ENCODE measurements at places on chromosomes 12 and 14.

- no peak for DNase-seq
These were observed 851.8 kb downstream of the TMTC2 start for GRCh38 chr12:83538361-83538965.

DNA sequence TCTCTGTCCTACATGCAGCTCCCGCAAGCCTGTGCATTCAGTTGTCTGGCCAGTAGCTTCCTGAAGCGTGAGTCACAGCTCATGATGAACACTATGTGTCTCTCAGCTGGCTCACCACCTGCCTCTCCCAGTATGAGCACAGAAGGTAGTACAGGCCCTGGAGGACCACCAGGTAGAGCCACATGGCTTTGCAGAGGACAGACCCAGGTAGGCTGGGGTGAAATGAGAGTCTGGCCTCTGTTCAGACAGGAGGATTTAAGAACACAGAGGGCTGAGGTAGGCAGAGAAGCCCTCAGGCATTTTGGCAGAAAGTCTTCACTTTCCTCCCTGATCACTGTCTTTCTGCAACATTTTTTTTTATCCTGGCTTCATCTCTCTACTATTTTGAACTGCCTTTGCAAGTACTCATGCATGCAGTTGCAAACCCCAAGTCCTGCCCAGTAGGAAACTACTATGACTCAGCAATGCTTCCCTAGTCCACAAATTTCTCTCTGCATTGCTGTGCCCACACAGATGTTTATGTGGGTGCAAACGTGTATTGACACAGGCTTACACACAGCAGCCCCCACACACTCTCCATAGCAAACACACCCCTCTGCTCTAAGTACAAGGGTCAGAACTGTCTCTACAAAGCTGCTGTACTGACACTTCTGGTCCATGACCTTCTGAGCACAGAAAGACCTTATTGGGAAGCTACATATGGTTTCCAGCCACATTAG lies 7.2 kb upstream of the SDR9C7 start:
- no peak for DNase-seq

- DNase-seq = no peak
These were observed 87.8 kb upstream of the BTG1 start for GRCh38 chr12:92233346-92234015.

GRCh38 chr12:46900734-46901463 lies 75.1 kb upstream of the SLC38A4 start:
- no peak for DNase-seq

- DNase-seq = no peak
These were observed 19.3 kb downstream of the EIF5 start for GRCh38 chr14:103353362-103353761.

- peak; percentile 48 for DNase-seq
These were observed 425.8 kb upstream of the ATXN7L3B start for GRCh38 chr12:74111688-74112360.

GRCh38 chr12:57899010-57899662 lies 42.2 kb upstream of the ATP23 start:
- no peak for DNase-seq

- DNase-seq = no peak
These were observed 263.9 kb downstream of the KTN1 start for GRCh38 chr14:55843718-55844403.

DNA sequence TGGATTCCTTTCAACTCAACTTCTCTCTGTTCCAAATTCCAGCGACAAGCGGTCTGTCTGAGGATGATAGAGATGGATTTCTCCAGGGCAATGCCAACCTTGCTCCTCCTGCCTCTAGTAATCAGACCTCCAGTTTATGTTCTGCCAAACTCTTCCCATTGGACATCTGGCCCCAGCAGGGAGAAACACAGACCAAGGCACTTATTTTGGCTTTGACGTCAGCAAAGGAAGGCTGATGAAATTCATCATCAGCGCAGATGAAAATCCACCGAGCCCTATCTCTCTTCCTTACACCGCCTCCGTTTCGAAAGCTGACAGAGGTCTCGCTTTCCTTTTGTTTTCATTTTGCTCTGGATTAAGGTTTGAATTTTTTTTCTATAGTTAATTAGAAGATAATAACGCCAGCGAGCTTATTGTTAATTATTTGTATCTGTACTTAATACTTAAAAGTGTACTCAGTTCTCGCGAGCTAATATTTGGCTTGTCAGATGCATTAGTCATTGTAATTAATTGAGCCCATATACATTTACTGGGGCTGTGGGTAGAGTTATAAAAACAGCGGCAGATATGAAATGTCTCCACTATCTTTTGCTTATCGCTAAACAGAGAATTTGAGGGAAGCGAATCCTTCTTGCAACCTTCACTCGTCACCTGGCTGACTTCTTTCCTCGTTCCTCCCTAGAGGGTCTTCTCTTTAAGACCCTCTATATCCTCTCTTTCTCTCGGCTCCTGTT lies 35.9 kb upstream of the MED13L start:
- no peak for DNase-seq

GRCh38 chr14:94344389-94344788 lies 21.3 kb upstream of the SERPINA6 start:
- DNase-seq = no peak

DNA sequence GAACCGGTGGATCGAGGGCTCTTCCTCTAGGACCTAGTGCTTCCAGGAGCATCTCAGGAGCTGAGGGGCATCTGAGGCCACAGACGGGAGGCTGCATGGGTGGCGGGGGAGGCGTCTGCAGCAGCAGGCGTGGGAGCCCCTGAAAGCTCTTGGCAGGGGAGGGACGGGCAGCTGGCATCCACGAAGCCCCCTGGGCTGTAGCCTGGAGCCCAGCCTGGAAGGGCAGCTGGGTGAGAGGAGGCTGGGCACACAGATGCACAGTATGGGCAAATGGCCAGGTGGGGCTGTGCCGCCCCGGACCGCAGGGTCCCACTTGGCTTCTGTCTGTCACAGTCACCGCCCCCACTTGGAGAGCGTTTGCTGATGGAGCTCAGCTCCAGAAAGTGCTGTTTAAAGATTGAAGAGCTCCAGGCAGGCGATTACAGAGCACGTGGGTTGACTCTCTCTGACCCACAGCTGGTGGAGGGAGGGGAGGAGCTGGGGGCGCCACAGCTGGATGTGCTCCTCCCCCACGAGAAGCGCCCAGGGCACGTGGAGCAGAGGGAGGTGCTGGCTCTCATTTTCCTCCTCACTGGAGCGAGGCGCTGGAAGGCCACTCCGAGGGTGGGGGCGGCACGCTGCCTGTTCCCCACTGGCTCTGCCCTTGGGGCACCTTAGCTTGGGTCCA lies 155.0 kb upstream of the C14orf180 start:
- peak; percentile 65 for DNase-seq

DNA sequence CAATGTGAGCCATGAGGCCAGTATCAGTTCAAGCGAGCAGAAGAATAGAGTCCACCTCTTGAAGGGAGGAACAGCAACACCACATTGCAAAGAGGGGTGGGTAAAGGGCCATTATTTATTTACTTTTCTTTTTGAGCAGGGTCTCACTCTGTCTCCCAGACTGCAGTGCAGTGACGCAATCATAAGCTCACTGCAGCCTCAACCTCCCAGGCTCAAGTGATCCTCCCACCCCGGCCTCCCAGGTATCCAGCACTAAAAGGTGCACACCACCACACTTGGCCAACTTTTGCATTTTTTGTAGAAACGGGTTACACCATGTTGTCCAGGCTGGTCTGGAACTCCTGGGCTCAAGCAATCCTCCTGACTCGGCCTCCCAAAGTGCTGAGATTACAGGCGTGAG lies 42.9 kb upstream of the CIT start:
- DNase-seq = no peak

DNA sequence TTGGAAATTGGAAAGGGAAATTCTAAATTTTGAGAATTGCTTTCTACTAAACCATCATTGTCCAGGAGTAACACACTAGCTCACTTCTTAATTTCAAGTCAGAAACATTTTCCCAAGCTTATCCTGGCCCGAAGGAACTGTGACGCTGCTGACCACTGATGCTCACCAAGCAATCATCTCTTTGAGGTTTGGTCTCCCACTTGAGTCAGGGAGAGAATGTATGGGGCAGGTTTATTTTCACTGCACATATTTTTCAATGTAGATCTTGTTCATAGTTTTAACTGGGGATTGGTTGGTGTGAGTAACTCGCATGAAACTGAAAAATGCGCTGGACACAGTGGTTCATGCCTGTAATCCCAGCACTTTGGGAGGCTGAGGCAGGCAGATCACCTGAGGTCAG lies 12.9 kb upstream of the RNASE10 start:
- no peak for DNase-seq

DNA sequence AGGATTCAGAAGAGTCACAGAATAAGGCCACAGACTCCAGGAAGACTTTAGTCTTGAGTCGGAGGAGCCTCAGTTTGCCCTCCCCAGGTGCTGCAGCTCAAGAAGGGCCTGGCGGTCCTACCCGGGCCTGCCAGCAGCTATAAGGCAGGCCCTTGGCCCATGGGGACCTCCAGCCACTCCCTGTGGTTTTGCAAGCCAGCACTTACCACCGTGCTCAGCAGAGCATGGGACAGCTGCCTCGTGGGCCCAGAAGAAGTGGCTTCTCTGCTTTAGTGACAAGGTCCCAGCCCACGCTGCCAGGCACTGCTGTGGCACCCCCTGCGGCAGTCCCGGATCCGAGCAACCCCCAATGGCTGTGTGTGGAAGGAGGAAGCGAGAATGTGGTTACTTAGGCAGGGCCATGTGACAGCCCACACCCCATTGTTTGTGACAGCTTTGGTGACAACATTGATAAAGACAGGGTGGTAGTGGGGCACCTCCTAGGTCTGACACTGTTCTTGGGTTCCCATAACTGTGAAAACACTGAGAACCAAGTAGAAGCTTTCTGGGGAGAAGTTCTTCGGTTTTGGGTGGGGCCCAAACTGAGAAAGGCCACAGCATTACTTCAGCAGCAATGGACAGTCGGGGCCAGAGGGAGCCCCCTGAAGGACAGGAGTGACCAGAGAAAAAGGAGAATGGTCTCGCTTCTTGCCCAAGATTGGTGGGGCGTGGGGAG lies at the start of gene SELPLG:
Gene SELPLG, minus strand, starts transcription at position 361 of the 715 bp plus-strand sequence. CDS start 9,587 bp downstream, outside the sequence.
- peak; percentile 65 for DNase-seq

GRCh38 chr12:120262852-120263747 lies 2.4 kb downstream of the PXN start:
- DNase-seq = no peak

GRCh38 chr12:49885118-49885517 lies 18.6 kb downstream of the FAIM2 start:
- no peak for DNase-seq

- DNase-seq = no peak
These were observed 3.1 kb downstream of the PRB4 start for GRCh38 chr12:11307143-11307542.

- DNase-seq = no peak
These were observed 210.3 kb downstream of the TMTC2 start for GRCh38 chr12:82896979-82897378.

DNA sequence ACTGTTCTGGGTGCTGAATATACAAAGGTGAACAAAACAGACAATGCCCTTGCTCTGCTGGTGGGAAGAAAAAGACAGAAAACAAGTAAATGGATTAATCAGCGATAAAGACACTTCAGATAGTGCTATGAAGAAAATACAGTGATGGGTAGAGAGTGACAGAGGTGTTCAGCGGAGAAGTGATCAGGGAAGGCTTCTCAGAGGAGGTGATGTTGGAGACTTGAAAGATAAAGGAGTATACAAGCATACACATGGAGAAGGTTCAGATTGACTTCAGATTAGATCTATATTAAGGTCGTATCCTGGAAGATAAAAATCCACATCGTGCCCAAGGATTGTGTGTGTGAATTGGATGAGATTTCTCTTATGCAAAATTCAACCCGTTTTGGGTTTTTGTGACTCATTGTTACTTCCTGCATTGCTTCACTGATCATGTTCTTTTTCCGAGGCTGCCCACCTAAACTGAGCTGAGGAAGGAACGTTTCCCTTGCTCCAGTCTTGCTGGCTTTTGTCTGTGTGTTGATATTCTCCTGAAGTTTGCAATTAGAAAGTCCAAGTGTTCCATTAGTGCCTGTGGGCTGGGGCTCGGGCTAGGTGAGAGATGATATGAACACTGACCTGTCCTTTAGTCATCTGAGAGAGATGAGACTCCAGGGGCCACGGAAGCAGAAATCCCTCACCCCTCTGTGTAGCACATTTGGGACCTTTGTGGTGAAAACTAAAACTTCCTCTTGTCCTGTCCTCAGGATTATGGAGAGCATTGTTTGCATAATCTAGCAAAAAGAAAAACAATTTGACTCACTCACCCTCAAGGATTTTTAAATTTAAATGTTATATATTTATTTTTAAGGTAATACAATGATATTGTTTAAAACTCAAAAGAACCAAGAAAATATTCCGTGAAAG lies 27.6 kb downstream of the PLXNC1 start:
- DNase-seq = no peak

GRCh38 chr12:105468464-105468863 lies 138.0 kb downstream of the C12orf75 start:
- no peak for DNase-seq

GRCh38 chr14:53967606-53968005 lies 11.0 kb upstream of the BMP4 start:
- DNase-seq = no peak

GRCh38 chr12:47206450-47207339 lies 126.9 kb upstream of the AMIGO2 start:
- DNase-seq = no peak

GRCh38 chr12:39441189-39441962 lies 1.5 kb downstream of the KIF21A start:
- no peak for DNase-seq

DNA sequence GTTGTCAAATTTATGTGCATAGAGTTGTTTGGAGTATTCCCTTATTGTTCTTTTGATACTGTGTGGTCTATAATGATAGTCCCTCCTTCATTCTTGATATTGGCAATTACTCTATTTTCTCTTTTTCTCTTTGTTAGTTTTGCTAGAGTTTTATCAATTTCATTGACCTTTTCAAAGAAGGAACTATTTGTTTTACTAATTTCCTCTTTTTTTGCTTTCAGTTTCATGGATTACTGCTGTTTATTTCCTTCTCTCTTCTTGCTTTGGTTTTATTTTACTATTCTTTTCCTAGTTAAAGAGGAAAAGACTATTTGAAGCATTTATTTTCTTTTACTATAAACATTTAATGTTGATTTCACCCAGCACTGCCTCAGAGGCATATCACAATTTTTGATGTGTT lies 250.9 kb upstream of the PELI2 start:
- no peak for DNase-seq

DNA sequence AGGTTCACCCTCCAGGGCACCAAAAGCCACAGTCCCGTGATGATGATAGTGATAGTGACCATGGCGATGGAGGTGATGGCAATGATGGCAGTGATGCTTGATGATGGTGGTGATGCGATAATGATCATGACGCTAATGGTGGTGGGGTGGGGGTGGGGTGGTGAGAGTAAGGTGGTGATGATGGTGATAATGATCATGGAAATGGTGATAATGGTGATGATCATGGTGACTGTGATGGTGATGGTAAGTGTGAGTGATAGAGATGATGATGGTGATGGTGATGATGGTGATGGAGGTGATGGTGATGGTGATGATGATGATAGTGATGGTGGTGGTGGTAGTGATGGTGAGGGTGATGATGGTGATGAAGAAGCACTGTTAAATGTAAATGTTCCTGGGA lies 96.9 kb downstream of the SYNE3 start:
- no peak for DNase-seq

- DNase-seq = peak; percentile 70
These were observed 1.5 kb downstream of the KRT8 start for GRCh38 chr12:52903285-52903854.

Data from head of caudate nucleus (tissue), 42 donors.